Renal cortex interstitium (tissue), 15 donors: ENCODE measurements at places on chromosomes 7 and 10. TPM values are rescaled to one million over a fixed set of nuclear protein-coding genes. Genes with fewer than 3 reads are reported as not detected.

The MIOS gene
- 51.2 TPM for polyA plus RNA-seq

The CNPY4 gene
- polyA plus RNA-seq = 47.0 TPM

The ELFN1 gene
- 17.9 TPM for polyA plus RNA-seq

The RGR gene
- polyA plus RNA-seq = 0.23 TPM

The GIMAP6 gene
- 13.0 TPM for polyA plus RNA-seq

GRCh38 chr7:36098096-36098495 is 55.0 kb upstream of the EEPD1 start:
- no peak for DNase-seq

DNA sequence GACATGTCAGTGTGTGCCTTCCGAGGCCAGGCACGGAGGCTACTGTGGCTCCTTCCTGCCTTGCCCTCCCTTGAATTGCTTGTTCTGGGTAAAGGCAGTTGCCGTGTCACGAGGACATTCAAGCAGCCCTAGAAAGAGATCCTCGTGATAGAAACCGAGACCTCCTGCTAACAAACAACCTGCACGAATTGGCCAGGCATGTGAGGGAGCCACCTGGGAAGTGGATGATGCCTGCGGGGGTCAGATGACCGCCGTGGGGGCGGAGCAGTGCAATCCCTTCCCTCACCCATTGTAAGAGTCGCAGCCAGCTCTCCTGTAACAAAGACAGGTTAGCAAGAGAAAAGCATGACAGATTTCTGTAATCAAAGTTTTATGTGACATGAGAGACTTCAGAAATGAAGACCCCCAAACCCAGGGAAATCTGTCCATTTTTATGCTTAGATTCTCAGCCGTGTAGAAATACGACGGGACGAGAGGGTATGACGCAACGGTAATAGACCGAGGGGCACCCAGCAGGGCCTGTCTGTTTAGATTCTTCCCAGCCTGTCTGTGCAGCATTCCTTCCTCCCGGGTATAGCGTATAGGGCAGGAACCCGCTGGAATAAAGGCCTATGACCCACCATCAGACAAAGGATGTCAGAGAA is 241.7 kb downstream of the GATA3 start:
- no peak for DNase-seq

- DNase-seq = no peak
These were observed 217.9 kb downstream of the SFMBT2 start for GRCh38 chr10:7192831-7193361.

- no peak for DNase-seq
These were observed 313.8 kb upstream of the AKR1E2 start for GRCh38 chr10:4512196-4512595.

DNA sequence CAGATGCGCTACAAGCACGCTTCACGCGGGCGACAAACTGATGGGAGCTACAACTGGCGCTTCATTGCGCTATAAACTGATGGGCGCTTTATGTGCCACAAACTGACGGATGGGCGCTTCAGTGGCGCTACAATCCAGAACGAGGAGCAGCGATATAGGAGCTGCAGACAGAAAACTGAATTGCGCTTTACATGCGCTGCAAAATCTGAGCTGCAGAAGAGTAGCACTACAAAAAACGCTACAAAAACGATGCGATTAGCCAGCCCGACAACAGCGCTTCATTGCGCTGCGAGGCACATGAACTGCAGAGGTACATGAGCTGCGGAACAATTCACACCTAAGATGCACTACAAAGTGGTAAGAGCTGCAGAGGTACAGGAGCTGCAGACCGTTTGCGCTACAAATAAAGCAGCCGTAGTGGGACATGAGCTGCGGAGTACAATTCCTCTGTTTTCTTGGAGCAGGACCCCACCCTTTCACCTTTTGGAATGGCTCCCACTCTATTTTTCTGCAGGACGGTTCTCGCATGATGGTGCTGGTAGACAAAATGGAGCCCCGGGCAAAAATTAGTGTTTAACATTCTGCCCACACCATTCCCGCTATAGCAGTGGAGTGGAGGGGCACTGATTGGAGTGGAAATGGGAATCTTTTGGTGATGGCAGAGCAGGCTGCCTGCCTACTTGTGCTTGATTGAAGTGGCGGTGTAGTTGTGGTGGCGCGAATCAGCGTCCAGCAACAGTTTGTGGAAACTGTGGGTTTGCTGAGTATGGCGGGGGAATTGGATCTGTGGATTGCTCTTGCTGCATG is 1.2 kb upstream of the SGCE start:
- DNase-seq = peak; percentile 28

- DNase-seq = no peak
These were observed 7.6 kb upstream of the BPGM start for GRCh38 chr7:134639061-134639460.

DNA sequence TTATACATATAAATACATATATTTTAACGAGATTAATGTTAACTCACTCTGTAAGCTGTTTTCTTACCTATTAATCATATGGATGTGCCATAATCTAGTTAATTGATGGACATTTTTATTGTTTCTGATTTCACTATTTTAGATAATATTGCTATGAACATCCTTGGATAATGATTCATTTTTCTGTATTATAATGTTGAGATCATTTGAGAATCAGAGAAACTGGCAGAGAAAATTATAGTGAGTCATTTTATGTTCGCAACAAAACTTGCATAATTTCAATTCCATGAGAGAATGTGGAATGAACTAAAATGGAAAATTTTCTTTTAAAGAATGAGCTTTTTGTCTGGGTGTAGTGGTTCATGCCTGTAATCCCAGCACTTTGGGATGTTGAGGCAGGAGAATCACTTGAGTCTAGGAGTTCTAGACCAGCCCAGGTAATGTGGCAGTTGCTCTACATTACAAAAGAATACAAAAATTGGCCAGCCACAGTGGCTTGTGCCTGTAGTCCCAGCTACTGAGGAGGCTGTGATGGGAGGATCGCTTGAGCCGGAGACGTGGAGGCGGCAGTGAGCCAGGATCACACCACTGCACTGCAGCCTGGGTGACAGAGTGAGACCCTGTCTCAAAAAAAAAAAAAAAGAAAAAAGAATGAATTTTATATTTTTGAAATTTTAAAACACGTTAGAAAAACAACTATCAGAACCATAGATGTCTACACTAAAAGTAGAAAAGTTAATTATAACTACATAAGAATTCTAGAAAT is 40.5 kb downstream of the PAPSS2 start:
- DNase-seq = no peak

DNA sequence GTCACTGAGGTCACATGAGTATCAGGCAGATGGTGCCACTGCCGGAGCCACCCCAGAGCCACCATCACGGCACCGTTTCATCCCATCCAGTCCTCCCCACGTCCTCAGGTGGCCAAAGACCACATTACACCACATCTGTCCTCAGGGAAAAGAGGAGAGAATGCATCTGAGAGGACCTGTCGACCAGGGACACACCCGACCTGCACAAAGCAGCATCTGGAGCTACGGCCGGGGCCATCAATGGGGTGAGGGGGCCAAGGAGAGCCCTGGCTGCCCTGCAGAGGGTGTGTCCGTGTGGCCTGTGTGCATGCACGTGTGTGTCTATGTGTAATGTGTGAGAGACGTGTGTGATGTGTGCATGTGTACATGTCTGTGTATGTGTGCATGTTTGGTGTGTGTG is 480.6 kb downstream of the DNAJB6 start:
- no peak for DNase-seq

DNA sequence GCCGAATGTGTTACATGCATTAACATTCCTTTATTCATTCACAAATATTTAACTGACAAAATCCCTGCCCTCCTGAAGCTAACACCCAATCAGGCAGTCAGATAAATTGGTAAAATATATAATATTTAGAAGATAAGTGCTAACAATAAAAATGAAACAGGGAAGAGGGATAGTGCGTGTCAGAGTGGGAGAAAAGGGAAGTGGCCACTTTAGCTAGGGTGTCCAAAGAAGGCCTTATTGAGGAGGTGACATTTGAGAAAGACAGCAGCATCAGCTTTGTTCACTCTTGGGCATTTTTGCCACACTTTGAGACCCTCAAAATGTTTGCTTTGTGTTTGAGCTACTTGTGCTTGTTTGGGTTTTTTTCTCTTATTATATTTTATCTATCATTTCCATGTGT is 317.8 kb downstream of the SNX13 start:
- DNase-seq = no peak

GRCh38 chr10:130230611-130231010 is 94.4 kb downstream of the GLRX3 start:
- no peak for DNase-seq

- no peak for DNase-seq
These were observed 41.4 kb upstream of the ZMIZ1 start for GRCh38 chr10:79027147-79028055.

GRCh38 chr10:12479437-12479844 is 130.1 kb downstream of the CAMK1D start:
- DNase-seq = no peak
